CD8-positive, alpha-beta T cell (primary cell): ENCODE measurements at places on chromosomes 1 and 21.

DNA sequence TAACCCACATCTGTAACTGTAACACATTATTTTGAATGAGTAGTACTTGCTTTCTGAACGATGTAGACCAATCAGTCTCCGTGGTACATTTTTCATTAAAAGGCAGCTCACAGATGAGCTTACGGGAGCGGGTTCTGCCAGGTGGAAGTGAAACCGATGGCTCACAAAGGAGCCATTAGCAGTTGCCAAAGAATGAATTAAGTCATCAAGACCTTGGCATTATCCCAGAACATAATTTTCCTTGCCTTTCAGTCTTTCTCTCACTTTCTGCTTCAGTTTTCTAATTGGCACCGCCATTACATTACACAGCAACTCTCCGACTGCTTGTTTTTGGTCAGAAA lies 33.5 kb upstream of the UTS2 start:
- DNase-seq = no peak

DNA sequence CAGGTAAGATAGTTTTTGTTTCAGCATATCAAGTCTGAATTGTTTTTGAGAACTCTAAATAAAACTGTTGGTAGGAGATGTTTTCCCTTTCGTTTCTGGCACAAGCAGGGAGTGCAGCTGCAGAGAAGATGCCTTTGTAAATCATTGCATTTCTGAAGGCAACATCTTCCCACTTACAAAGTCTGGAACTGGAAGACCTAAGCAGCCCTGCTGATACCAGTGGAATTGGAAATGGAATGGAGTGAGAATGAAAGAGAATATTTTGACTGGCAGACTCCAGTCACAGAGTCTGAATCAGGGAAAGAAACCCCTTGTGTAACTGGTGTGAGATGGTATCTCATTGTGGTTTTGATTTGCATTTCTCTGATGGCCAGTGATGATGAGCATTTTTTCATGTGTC lies 815.6 kb downstream of the LTN1 start:
- DNase-seq = no peak

GRCh38 chr1:168083456-168084325 lies 53.0 kb downstream of the GPR161 start:
- DNase-seq = no peak

DNA sequence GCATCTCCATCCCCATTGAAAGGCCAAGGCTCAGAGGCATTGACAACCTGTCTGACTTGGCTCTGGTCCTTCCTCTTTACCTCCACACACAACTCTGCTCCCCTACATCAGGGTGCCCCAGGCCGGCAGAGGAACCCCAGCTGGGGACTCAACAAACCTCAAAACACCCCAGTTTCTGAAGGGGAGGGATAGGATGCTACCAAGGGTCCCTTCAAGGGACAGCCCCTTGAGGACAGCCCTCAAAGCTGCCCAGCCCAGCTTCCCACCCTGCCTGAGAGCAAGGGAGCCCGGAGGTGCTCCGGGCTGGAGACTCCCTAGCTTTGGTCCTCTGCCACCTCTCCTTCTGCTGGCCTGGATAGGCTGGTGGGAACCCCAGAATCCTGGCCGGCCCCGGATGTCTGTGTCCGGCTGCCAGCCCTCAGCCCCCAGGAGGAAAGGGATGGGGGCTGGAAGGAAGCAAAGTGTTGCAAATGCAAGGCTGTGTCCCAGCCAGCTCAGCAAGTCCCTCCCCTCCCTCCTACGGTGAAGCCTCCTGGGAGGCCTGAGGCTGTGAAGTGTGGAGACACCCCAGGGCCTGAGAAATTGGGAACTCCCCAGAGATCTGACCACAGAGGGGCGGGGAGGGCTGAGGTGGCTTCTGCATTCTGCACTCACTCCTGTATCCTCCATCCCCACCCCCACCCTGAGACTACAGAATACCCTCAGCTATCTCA lies 1.1 kb upstream of the MARCKSL1 start:
- DNase-seq = no peak

DNA sequence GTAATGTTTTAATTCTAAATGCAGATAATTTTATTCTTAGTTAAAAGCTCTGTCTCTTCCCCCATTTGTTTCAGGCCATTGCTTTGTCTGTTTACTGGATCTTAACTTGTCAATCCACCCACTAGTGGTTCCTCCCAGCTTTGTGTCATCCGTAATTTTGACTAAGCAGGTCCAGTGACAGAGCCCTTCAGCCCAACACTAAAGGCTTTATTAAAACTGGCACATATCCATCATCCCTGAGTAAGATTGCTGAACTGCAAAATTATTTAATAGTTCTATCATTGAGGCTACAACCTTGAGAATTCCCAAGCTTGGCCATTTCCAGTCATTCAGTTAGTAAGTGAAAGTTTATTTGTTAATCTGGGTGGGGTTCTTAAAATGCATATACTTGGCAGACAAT lies 96.7 kb downstream of the NGF start:
- no peak for DNase-seq

GRCh38 chr1:45848714-45849113 lies 45.3 kb downstream of the MAST2 start:
- no peak for DNase-seq

- DNase-seq = no peak
Measured at GRCh38 chr21:42311160-42311559, 4.0 kb downstream of the TFF3 start.

GRCh38 chr1:57423656-57424211 lies at the start of gene DAB1:
DAB1 (minus strand) TSS chr1:57424060; CDS start chr1:57291030, 133,030 bp downstream.
- no peak for DNase-seq

- DNase-seq = no peak
Measured at GRCh38 chr1:15236321-15236721, 10.7 kb upstream of the FHAD1 start.

- DNase-seq = no peak
Measured at GRCh38 chr1:218255090-218255489, 30.0 kb upstream of the RRP15 start.

- no peak for DNase-seq
Measured at GRCh38 chr1:168672278-168672677, 56.7 kb downstream of the DPT start.

- DNase-seq = no peak
Measured at GRCh38 chr1:197770243-197770642, 5.0 kb downstream of the DENND1B start.

DNA sequence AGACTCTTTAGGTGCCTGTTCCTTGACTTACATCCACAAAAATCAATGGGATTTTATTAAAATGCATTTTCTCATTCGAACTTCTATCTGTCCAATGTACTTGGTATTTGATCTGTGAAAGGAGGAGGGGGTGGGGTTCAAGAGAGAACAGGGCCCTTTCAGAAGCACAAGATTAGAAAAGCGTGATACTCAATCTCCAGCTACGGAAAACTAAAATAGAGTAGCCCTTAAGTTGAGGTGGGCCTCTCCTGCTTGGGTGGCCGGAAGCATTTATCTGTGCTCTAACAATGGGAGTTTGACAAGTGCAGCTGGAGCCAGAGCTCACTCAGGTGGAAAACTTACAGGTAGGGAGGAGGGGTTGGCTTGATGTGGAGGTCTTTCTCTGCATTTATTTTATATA lies 462 bp upstream of the RXRG start:
- DNase-seq = no peak
